Activated CD8-positive, alpha-beta memory T cell treated with anti-CD3 and anti-CD28 coated beads for 48 hours (primary cell): ENCODE measurements at places on chromosomes 1 and 21.

DNA sequence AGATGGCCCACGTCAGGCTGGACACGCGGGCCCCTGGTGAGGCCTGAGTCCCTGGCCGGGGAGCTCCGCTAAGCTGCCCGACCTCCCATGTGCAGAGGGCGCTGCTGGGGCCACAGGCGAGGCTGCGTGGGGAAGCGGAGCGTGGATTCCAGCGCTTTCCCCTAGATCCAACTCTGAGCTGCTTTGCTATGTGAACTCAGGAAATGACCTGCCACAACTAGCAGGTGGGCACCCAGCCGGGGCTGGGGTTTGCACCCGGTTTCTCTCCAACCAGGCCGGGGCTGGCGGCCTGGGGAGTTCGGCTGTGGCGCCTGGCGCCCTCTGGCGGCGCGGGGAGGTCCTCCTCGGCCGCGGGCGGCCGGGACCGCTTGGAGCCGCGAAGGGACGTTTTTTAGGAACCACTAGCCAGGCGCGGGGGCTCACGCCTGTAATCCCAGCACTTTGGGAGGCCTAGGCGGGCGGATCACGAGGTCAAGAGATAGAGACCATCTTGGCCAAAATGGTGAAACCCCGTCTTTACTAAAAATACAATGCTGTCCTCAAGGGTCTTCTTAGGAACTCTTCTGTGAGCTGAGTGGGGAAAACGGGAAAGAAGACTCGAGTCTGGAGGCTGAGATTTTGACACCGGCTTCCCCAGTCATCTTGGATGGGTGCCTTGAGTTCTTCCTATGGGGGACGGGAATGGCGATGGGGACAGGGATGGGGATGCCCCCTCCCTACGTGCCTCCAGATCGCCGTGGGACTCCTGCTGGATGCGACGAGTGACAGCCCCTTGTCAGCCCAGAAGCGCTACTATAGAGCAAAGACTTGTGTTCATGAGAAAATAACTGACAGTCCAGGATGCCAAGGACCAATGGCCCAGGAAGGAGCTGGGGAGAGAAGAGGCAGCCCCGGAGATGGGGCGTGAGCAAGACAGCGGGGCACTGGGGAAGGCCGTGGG lies 12.6 kb downstream of the PYCR2 start:
- peak; percentile 64 for DNase-seq

DNA sequence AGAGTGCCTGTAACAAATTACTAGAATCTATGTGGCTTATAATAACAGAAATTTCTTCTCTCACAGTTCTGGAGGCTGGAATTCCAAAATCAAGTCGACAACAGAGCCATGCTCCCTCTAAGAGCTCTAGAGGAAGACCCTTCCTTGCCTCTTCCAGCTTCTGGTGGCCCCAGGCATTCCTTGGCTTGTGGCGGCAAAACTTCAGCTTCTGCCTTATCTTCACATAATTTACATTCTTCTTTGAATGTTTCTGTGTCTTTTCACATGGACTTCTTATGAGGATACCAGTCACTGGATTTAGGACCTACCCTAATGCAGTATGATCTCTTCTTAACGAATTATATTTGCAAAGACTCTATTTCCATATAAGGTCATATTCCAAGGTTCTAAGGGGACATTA lies 324.4 kb downstream of the PCP4 start:
- DNase-seq, result no peak

- no peak for DNase-seq
These were observed 45.5 kb downstream of the ATP5PF start for GRCh38 chr21:25689226-25689625.

- no peak for DNase-seq
These were observed 43.0 kb upstream of the CRNN start for GRCh38 chr1:152457071-152457470.

DNA sequence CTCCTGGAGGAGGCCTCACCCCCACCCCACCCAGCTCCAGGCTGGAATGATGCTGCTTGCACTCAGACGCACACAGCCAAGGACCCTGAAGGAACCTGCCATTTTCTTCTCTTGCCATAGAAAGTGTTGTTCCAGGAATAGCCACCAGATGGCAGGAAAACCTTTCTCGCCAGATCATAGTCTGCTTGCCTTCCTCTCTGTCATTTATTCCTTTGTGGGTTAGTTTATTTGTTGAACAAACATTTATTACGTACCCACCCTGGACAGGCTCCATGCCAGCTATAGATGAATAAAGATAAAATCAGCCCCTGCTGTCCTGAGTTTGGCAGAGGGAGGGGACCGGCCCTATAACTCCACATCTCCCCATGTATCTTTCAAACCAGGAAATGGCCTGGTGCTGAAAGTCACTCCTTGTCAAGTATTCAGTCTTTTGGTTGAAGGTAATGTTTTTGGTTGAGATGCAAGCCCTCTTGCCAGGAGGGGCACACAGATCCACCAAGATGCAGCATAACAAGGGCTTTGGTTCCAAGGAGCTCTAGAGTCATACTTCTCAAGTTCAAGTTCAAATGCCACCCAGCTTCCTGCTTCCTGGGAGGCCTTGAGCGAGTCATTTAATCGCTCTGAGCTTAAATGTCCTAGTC lies 7.0 kb upstream of the KCNC4 start:
- DNase-seq, result peak; percentile 58

DNA sequence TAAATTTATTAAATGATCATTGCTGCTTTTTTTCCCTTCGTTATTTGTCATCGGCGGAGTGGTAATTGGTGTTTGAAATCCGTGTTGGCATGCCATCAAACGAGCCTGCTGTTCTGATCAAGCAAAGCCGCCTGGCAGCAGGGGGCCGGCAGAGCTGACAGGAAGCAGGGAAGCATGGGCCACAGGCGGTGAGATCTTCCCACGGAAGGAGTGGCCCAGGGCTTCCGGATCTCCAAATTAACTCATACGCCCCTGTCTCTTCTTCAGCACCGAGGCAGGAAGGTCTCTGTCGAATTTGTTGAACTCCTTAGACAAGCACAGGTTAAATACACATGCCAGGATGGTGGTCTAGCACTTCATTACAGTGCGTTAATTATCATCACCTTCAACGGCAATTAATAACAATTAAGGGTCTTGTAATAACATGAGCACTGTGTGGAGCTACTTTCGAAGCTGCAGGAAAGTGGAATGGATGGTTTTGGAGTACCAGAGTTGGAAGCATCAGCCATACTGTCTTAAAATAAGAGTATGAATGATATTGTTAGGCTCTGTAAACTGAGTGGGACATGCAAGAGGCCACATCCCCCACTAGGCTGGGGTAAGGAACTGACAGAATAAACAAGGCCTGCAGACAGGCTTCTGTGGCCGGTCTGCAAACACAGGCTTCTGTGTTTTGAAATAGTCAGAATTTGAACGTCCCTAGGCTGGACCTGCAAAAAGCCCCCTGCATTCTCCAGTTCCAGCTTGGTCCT lies 199.4 kb upstream of the DAB1 start:
- no peak for DNase-seq

DNA sequence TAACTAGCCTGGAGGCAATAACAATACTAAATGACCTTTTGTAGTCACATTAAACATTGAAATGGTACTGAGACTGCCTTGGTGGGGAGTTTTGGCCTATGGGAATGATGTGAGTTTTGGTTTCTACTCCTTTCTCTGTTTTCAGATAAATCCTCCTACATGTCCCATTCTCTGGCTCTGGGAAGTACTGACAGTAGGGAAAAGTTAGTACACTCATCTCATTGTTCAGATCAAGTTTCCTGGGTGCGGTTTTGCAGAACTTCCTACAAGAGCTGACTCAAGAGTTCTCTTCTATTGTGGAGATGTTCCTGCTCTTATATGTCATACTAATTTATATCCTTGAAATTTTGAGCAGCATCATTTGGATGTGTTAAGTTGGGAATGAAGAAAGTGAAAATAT lies 74.2 kb upstream of the MACF1 start:
- no peak for DNase-seq

DNA sequence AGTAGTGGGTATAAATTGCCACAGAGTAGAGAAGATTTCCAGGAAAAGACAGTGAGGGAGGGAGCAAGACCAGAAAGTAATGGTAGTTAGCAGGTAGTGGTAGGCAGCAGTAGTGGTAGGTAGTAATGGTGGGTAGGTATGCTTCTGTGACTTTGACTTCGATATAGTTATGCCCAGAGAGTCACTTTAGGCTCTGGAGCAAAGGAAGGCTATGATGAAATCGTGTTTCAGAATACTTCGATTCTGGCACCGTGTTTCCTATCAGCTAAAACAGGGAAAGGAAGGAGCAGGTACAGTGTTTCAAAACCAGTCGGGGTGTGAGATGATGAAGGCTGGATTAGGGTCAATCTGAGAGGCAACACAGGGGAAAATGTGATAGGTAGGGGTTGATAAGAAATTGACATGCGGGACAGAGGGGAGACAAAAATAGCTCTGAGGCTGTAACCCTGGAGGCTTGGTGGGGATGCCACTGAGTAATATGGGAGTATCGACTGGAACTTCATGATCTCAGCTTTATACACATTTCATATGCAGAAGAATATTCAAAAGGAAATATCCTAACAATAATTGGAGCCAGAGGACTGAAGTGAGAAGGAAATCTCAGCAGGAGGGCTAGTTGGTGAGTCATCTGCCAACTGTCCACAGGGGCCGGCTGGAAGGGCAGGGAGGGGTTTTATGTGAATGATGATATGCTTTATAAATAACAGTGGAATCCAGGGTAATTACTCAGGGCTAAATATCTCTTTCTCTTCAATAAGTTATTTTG lies 25.2 kb upstream of the TRIM45 start:
- no peak for DNase-seq

- DNase-seq, result no peak
These were observed 68.7 kb upstream of the FAM3B start for GRCh38 chr21:41247561-41248545.

GRCh38 chr21:45030682-45031570 lies 43.5 kb upstream of the ADARB1 start:
- DNase-seq, result no peak

GRCh38 chr1:241834733-241835377 lies 13.1 kb upstream of the EXO1 start:
- DNase-seq, result no peak

DNA sequence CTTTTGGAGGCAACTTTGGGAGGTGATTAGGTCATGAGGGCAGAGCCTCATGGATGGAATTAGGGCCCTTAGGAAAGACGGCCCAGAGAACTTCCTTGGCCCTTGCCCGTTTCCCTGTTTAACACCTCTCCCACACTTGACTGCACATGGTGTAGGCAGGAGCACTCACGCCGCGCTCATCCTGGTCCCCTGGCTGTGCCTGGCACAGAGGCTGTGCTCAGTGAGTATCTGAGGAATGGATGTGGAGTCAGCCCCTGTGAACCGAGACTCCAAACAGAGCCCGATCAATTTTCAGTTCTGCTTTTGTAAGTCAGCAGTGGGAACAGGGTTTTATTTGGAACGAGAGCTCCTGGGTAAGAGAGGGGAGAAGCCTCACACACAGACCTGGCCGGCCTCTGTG lies 29.8 kb upstream of the ETV3 start:
- no peak for DNase-seq

GRCh38 chr1:232510367-232511110 lies 119.4 kb downstream of the SIPA1L2 start:
- DNase-seq, result no peak

- DNase-seq, result no peak
These were observed 1532.1 kb upstream of the TPTE start for GRCh38 chr21:8989261-8989711.

DNA sequence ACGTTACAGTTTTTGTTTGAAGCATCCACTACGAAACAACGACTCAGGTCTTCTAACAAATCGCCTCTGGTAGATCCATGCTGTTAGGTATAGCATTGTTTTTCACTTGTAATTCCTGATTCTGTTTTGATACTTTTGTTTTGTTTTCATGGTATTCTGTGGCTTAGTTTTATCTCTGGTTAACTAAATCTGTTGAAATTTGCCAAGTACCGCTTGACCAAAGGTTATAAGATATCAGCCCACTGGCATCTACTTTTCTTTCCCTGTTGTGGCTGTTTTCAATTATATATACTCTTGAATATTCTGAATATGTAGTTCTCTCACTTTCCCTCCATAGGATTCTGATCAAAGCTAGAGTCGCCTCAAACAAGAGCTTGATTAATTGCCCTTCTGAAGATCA lies 274.8 kb upstream of the C1orf105 start:
- DNase-seq, result no peak

DNA sequence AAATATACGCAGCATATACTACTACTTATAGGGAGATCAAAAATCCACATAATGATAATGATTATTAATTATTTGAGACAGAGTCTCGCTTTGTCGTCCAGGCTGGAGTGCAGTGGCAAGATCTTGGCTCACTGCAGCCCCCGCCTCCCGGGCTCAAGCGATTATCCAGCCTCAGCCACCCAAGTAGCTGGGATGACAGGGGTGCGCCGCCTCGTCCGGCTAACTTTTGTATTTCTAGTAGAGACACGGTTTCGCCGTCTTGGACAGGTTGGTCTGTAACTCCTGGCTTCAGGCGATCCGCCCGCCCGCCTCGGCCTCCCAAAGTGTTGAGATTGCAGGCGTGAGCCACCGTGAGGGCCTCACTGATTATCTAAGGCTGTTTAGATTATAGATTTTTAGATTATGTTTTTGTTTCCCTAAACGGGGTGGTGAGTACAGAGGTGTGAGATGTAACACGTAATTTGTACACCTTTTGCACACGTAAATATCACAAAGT lies 548 bp upstream of the SLC25A33 start:
- DNase-seq, result no peak

DNA sequence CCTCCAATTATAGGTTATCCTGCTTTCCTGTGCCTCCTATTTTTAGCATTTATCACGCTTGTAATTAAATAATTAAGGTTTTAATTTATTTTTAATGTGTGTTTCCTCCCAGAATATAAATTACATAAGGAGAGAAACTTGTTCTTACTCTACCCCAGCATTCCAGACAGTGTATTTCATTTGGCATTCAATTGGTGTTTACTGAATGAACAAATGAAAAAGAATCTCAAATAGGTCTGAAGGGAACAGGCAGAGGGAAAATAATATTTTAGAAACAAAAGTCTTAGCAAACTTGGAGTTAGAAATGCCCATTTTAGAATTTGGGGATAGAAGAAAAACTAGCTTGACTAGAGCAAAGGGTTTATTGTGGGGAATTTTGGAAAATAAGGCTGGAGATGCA lies 9.9 kb upstream of the RSRP1 start:
- no peak for DNase-seq

GRCh38 chr1:209747580-209748262 lies 8.1 kb upstream of the TRAF3IP3 start:
- peak; percentile 87 for DNase-seq

DNA sequence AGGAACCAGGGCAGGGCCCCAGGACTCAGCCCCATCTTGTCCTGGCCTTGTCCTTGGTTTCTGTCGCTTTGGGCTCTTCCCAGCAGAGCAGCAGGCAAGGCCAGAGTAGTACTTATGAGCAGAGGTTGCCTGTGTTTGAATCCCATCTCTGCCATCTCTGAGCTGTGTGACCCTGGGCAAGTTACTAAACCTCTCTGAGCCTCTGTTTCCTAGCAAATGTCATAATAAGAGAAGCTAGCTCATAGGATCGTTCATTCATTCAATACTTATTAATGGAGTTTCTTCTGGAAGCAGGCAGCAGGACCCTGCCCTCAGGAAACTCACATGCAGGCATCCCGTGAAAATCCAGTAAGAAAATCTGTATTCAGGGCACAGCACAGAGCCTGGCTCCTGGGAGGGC lies 84.3 kb downstream of the FBXO2 start:
- no peak for DNase-seq

- DNase-seq, result no peak
These were observed 64.0 kb upstream of the HMCN1 start for GRCh38 chr1:185670187-185670627.

- no peak for DNase-seq
These were observed 61.4 kb downstream of the MAGI3 start for GRCh38 chr1:113451710-113452109.

GRCh38 chr1:200415227-200415626 lies 5.4 kb upstream of the ZNF281 start:
- DNase-seq, result no peak

GRCh38 chr21:40244981-40245380 lies 377.7 kb downstream of the PCP4 start:
- DNase-seq, result no peak
